Non-pigmented ciliary epithelial cell (primary cell): ENCODE measurements at places on chromosomes 3 and 15.

- DNase-seq, result no peak
Measured at GRCh38 chr3:32778389-32778788, 39.4 kb upstream of the TRIM71 start.

DNA sequence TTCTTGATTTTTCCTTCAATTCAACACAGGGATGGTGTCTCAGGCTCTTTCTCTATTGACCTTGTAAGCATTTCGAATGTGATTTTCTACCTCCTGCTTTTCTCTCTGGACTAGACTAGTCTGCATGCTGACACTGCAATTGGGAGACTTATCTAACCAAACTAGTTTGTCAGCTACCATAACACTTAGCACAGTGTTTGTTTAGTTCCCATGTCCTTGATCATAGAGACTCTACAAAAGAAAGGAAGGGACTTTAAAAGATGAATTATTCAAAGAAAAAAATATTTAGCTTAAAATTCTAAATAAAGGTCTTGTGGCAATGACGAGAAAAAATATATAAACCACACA is 407.0 kb downstream of the ERC2 start:
- no peak for DNase-seq

GRCh38 chr15:67120009-67120838 is 54.8 kb downstream of the SMAD3 start:
- no peak for DNase-seq

DNA sequence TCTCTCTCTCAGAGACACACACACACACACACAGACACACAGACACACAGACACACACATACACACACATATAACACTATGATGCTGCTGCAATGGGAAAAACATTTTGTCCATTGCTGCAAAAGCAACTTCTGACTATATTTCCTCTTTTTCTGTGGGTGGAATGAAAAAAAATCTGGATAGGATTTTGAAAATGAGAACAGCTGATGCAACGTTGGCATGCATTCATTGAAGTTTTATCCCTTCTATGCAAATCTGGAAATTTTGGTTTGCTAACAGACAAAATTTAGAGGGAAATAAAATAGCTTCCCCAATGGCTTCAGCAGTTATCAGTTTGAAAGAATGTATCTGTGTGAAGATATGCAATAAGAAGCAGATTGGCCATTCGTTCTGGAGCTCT is 763.4 kb upstream of the GRM7 start:
- DNase-seq, result no peak

GRCh38 chr15:73608475-73608874 is 24.7 kb downstream of the NPTN start:
- DNase-seq, result no peak

GRCh38 chr3:135989242-135989641 is 23.7 kb downstream of the PPP2R3A start:
- DNase-seq, result no peak

DNA sequence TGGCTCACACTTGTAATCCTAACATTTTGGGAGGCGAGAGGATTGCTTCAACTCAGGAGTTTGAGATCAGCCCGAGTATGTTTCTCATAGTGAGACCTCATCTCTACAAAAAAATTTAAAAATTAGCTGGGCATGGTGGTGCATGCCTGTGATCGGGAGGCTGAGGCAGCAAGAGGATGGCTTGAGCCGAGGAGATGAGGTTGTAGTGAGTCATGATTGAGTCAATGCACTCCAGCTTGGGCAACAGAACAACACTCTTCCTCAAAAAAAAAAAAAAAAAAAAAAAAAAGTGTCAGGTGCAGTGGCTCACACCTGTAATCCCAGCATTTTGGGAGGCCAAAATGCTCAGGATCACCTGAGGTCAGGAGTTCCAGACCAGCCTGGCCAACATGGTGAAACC is 2.4 kb downstream of the RPL39L start:
- peak; percentile 26 for DNase-seq

DNA sequence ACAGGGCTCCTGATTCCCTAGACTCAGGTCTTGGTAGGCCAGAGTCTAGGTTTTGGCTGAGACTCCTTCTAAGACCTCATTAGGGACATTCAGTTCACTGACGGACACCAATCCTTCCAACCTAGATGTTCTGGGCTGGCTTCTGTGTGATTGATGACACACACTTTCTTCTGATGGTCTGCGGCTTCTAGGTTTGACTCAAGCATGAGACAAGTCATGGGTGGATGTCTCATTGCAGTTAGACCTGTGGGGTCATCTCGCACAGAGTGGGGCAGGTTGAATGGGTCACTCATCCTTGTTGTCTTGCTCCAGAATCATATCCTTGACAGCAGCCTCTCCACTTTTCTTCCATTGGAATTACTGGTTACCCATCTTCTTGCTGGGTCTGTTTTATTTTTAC is 35.8 kb downstream of the ARNT2 start:
- DNase-seq, result no peak

DNA sequence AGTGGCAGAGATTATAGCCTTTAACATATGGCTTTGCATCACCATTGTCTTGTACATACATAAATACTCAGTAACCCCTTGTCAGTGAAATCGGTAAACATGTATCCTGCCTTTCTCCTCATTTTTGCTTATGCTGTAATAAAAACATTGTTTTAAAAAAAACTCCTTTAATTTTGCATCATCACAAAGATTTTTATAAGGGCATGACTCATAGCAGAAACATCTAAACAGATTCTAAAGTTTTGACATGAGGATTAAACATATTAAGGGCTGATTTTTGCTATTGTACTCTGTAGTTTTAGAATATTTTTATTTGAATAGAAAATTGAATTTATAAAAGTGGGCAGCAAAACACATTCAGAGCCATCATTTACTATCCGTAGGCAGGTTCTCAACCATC is 275.9 kb downstream of the ZIC4 start:
- no peak for DNase-seq

- DNase-seq, result no peak
Measured at GRCh38 chr15:63491979-63492378, 12.4 kb upstream of the USP3 start.

DNA sequence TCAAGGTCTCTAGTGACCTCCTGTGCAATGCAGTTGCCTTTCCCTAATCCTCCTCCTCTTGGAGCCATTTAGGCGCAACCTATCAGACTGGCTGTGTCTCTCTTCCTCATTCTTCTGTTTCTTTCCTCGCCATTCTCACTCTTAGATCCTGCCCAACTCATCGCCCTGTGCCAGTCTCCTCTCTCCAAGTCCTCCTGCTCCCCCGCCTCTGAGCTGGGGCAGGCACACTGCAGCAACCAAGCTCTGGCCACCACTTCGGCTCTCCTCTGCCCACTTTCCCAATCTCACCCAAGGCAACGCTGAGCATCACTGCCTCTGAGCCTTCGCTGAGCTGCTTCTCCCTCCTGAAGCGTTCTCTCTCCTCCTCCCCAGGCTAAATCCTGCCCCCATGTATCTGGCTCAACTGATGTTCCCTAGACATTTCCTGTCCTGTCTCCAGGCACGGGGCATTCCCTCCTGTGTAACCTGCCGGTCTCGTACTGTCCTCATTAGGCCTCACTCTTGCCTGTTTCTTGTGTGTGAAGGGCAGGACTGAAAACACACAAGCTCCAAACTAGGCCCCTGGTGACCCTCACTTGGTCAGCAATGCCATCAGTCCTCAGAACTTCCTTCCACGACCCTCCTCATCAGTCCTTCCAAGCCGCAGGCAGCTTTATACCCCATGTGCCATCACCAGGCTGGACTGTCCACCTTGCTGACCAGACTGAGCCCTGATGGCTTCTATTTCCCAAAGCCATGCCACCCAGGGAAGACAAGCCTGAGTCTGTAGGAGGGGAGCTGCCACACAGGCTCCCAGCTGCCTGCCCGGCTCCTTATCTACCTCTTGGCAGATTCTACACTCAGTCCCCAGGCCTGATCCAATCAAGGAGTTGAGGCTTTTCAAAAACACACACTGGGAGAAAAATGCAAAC is 85.6 kb downstream of the SEC22A start:
- DNase-seq, result no peak

DNA sequence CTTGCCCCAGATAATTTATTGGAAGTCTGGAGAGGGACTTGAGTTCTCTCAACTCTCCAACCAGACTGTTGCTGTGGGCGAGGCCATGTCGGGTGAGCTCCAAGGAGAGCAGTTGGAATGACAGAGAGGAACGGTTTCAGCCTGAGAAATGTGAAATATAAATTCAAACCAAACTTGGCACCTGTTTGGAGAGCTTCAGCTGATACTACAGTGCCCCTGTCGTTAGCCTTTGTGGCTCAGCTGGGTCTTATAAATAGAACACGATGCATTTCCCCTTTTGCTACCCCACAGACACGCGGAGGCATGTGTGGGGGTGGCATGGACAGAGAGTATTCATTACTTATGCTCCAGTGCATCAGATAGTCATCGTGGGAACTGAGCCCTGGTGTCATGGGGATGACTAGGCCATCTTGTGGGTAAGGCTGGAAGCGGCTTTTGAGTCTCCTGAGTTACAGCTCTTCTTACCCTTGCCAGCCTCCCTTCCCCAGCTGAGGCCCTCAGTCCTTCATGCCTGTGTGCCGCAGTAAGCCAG is 15.6 kb downstream of the SMAD3 start:
- no peak for DNase-seq

- no peak for DNase-seq
Measured at GRCh38 chr3:55658690-55659562, 171.8 kb upstream of the WNT5A start.

- DNase-seq, result no peak
Measured at GRCh38 chr3:197600796-197601565, 45.2 kb upstream of the BDH1 start.

DNA sequence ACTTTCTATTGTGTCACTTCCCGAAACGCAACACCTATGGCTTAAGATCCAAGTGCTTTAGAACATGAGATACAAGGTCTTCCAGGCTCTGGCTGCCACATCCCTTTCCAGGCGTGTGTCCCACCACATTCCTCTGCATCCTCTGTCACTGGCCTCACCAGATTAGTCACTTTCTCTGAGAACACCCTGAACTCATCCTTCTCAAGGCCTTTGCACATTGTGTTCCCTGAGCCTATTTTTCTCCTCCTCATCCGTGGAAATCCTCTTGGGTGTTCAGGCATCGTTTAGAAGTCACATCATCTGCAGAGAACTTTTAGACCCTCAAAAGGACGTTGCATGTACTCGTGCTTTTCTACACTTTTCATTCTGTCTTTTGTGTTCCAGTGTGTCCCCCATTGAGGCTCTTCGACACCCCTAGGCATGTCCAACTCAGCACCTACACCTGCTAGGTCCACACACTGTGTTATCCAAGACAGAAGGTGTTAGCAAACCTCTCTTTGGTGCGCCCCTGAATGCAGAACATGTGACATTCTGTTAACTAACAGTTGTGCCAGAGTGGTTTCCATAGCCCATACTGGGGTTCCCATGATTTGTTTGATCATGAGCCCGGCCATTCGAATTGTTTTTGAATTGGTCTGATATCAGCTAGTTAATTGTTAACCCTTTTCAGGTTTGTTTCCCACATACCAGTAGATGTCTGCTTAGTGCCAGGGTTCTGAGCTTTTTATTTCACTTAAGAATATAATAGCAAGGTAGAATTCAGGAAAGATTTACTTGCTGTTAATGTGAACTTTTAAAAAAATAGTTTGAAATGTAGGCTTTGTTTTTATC is 67.2 kb downstream of the LPP start:
- peak; percentile 58 for DNase-seq

DNA sequence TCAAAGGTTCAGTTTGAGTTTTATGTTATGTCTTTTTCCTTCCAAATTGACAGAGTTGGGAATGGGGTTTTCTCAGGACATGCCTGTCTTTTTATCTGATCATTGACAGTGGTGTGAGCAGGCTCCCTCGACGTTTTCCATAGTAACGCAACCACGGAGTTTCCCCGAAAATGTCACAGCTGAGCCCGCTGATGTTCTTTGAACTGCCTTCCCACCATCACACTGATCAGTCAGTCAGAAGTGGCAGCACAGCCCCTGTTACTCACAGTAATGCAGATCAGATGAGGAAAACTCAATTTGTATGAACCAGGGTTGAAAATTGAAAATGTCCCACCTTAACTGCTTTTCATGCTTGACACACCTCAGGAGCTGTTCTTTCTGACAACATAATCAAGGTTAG is 210.4 kb downstream of the NECTIN3 start:
- DNase-seq, result no peak

DNA sequence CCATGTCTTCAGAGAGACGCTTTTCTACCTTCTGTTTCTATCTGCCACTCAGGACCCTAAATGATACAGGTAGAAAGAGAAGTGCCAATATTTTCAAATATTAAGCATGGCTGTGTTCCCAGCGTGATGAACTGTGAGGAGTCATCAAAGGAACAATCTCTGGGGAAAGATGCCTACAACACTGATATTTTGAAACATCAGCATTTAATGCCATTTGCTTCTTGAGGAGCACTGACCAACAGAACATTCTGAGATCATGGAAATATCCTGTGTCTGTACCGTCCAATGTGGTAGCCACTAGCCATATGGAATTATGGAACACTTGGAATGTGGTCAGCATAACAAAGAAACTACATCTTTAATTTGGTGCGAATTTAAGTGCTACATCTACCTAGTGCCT is 117.9 kb upstream of the COL6A5 start:
- DNase-seq, result no peak

DNA sequence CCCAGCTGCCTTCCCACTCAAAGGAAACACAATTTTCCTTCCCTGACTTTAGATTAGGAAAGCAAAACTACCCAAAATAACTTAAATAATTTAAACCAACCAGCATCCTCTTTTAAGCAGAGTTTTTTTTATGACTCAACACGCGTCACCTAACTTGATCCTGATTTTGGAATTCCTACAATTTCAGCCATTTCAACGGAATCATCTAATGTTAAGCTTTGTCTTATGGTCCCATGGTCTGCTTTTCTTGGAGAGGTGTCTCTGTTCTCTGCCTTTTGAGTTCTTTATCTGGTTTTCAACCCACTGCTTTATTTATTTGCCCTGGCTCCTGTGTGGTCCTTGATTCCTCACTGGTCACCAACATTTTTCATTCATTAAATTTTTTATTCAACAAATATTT is 219.2 kb upstream of the ARHGEF26 start:
- DNase-seq, result no peak

DNA sequence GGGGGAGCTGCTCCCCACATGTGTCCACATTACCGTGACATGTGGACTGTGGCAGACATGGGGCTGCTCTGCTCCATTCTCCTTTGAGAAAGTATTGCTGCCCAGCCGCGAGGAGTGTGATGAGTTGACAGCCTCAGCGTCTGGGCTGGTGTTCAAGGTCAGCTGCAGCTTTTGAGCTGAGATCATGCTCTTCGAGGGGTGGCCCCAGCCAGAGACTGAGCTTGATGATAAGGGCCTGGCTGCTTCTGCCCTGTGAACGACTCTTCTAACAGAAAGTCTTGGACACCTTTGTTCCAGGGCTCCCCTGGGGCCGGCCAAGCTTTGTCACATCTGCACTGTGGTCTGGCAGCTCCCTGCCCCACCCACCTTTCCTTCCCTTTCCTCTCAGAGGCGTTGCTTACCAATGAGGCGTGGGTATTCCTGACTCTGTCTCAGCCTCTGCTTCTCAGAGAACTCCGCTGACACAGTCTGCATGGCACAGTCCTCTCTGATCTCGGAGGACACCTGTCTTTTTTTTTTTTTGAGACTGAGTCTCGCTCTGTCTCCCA is 86.6 kb downstream of the CHRD start:
- DNase-seq, result no peak

GRCh38 chr3:17013571-17013970 is 128.8 kb downstream of the PLCL2 start:
- no peak for DNase-seq
